ENCODE measurements at places on chromosomes 16 and 17.

DNA sequence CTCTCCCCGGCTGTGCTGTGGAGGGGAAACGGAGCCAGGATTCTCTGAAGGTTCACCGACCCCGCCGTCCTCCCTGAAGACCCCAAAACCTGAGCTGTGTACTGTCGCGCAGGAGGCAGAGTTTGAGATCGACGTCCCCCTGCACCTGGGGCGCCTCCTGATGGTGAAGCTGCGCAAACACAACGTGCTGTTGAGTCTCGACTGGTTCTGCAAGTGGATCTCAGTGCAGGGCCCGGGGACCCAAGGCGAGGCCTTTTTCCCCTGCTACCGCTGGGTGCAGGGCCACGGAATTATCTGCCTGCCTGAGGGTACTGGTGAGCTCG lies 62.6 kb upstream of the TEKT1 start:
- DNase-seq, result no peak

DNA sequence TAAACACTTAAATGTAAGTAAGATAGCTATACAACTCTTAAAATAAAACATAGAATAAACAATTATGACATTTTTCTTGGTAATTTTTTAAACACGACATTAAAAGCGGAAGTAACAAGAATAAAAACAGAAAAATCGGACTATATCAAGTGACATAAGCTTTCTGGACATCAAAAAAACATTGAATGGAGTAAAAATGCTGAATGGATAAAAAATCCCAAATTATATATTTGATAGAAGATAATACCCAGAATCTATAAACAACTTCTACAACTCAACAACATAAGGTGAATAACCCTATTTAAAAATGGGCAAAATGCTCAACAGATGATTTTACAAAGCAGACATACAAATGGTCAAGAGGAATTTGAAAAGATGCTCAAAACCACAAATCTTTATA lies 1866.5 kb downstream of the TP53TG3F start:
- no peak for DNase-seq

- DNase-seq, result peak; percentile 90
These were observed 2.1 kb downstream of the MFAP4 start for GRCh38 chr17:19384723-19385391.

DNA sequence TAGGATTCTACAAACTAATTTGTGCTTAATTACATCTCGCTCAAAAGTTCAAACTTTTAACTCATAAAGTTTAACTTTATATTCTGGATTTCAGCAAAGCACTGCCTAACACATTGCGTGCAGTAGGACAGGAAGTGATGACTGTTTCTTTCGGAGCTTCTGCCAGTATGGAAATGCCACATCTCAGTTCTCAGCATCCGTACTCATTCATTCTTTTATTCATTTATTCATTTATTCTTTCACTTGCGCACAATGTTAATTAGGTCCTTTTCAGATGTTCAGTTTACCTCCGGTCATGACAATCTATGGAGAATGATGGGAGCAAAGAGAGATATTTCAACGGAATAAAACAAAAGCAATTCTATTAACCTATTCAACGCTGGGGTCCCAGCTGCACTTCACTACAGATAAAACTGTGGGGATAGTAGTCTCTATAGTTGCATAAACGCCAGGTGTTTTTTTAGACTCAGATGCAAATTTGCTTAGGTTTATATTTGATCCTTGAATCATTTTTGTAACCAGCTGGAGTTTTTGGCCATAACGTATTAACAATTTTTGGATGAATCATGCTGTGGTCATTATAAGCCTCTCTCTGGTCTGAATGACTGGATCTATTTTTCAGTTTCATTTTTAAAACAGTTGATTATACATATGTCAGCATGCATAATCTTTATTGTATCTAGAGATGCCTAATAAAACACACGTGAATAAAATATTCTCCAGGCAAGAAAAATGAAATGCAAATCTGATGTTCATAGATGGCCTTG lies 143.9 kb downstream of the KCNJ2 start:
- DNase-seq, result no peak

GRCh38 chr16:14186007-14186794 lies 115.1 kb downstream of the MRTFB start:
- peak; percentile 75 for DNase-seq

DNA sequence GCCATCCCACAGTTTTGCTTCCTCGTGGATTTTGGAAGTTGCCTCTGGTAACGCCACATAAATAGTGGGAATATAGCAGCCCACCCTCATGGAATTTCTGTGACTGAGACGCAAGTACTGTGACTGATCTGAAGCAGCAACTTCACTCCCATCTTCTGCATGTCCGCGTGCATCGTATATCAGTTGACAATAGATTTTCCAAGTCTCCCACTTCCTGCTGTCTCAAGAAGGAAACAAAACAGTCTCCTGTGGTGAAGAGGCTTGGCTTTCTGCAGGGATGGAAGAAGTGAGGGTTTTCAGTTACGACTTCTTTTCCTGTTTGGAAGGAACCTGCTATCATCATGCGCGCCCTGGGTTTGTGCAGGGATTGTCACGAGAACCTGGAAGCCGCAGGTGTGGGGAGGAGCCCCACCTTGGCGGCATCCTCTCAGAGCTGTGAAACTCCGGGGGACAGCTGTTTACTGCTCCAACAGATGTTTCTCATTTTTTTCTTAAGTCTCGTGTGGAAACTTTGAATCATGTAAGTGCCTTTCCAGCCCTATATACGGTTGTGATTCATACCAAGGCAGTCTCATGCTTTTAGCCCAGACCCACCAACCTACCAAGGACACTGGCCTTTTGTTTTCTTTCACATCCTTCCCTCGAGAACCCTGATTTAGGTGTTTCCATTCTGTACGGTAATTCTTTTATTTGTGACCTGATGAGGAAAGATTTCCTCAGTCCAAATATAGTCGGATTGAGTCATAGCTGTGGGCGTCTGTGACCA lies 57.5 kb downstream of the WIPI1 start:
- DNase-seq, result no peak

- no peak for DNase-seq
These were observed 684.0 kb downstream of the CDH11 start for GRCh38 chr16:64437706-64438324.

DNA sequence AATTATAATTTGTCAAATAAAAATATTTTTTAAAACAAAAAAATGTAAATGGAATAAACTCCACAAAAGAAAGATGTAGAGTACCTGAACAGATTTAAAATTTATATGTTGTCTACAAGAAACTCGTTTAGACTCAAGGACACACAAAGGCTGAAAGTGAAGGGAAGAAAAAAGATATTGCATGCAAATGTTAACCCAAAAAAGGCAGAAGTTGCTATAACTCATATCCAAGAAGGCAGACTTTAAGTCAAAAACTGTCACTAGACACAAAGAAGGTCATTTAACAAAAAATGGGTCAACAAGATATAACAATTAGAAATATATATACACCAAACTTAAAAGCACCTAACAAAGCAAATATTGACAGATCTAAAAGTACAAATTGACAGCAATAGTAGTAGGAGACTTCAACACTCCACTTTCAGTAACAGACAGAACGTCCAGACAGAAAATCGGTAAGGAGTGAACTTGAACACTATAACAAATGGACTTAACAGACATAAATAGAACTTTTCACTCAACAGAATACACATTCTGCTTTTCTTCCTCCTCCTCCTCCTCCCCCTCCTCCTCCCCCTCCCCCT lies 40.8 kb upstream of the MYLK3 start:
- no peak for DNase-seq

Measured in fibroblast of skin of left quadriceps (primary cell).